ENCODE measurements at places on chromosomes 5 and 9.

- no peak for DNase-seq
These were observed 54.3 kb upstream of the PTPDC1 start for GRCh38 chr9:94029932-94030317.

- peak; percentile 97 for DNase-seq
These were observed 36.2 kb downstream of the SH3PXD2B start for GRCh38 chr5:172417983-172418630.

DNA sequence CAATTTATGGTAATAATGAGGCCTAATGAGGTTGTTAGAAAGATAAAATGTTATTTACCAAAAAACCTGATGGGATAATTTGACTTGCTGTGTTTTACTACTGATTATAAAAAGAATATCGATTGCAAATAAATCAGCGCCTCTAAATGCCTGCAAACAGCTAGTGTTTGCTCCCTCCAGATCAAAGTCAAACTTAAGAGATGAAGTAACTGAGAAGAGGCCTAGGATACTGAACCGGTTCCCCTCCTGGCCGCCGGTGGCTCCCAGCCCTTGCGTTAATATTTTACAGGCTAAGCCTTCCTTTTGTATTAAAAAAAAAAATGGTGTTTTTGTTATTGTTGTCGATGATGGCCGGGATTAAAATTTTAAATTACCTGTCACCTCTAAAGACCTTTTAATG lies 2.6 kb downstream of the IRX1 start:
- no peak for DNase-seq

DNA sequence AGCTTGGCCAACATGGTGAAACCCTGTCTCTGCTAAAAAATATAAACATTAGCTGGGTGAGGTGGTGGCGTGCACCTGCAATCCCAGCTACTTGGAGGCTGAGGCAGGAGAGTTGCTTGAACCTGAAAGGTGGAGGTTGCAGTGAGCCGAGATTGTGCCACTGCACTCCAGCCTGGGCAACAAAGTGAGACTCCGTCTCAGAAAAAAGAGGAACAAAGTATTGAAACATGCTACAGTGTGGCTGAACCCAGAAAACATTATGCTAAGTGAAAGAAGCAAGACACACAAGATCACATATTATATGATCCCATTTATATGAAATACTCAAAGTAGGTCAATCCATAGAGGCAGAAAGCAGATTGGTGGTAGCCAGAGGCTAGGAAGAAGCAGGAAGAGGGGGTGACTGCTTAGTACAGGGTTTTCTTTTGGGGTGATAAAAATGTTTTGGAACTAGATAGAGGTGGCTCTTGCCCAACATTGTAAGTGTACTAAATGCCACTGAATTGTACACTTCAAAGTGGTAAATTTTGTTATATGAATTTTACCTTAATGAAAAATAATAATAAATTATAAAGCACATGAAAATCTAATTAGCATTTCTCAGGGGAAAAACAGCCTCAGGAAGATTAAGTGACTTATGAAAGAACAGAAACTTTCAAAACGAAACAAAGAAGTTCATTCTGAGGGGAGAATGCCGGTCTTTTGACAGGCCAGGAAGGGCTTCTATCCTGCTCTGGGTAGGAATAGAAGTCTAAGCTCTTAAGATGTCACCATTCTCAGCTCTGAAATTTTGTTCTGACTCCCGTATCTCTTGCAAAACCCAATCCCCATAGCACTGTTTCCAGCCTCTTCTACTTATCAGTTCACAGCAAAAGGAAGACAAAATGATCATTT lies 161.1 kb upstream of the TBCA start:
- no peak for DNase-seq

- DNase-seq: no peak
These were observed 67.1 kb downstream of the GRAMD2B start for GRCh38 chr5:126490167-126490940.

DNA sequence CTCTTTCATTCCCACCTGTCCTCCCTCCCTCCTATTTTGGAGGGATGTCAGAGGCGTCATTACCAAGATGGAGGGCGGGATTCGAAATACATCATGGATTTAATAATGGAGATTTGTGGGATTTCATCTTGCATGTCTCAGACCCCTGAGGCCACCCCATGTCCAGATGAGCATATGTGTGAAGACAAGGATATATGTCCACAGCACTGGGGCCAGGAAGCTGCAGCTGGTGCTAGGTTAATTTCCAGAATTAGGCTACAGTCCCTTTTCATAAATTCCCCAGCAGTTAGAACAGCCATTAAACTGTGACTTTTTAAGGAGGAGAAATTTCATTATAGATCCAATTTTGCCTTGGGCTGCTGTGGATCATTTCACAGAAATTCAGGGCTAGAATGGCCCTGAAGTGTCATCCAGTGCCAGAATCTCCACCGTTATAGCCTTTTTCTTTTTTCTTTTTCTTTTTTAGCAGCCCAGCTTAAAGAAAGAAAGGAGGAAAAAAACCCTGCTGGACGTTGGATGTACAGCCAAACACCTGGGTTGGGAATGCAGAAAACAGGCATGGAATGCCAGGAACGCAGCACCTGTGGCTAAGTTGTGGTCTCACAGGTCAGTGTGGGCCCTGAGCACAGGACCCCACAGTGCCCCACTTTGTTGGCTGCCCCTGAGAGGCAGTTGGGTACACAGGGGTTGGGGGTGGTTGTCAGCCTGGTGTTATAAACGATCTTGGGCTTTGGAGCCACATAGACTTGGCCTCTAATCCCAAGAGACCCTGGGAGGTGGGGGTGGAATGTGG lies 50.2 kb upstream of the CXCL14 start:
- no peak for DNase-seq

DNA sequence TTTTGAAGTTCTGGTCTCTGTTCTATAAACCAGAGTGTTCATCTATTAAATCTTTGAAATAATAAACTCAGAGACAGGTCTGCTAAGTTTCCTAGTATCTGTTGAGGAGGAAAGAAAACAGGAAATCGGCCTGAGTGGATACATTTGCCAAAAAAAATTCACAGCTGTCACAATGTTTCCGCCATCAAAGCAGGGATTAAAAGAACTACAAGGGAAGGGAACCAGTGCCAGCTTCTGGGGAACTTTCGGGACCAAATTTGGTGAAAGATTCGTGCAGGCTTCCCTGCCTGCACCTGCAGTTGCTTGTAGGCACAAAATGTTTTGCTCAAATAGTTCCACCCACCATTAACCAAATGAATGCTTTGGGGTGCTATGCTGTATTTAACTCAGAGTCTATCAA lies 267.5 kb downstream of the MSX2 start:
- no peak for DNase-seq

DNA sequence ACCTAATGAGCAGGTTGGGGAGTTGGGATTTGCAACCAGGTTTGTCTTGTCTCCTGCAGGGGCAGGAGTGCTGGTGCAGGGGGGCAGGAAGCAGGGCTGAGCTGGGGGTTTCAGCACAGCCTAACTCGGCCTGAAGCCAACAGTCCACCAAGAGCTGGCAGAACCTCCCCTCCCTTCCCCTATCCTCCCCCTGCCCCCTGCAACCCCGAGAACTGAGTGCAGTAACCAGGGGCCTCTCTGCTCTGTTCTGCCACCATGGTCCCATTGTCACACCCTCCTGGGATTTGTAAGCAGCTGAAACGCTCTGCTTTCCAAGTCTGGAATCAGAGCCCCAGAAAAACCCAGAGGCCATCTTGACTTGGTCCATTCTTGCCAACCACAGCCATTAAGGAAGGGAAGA lies 72.9 kb downstream of the ARHGEF37 start:
- no peak for DNase-seq

DNA sequence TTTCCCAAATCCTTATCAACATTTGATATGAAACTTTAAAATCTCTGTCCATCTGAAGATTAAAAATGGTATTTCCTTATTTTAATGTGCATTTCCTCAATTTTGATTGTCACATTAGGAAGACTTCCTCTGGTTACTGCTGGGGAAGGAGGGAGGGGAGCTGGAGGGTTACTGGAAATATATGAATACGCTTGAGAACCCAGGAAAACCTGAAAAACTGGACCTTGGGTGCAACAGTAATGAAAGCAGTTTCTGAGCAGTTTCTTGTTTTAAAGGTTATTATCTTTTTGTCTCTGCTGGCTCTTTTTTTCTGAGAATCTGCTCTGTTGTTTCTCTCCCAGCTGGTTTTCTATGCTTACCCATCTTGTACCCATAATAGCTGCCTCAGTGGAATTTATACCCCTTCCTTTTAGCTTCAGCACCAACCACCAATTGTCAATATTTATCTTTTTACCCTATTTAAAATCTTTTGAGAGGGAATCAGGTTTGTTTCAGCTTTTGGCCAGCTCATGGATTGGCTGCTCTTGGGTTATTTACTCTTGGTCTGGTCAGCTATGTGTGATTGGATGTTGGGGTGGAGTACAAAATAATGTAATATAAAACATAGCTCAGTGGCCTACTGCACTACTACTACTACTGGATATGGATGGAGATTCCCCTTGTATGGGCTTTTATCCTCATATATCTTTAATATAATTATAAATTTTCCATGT lies 67.4 kb downstream of the UNC13B start:
- DNase-seq: no peak

DNA sequence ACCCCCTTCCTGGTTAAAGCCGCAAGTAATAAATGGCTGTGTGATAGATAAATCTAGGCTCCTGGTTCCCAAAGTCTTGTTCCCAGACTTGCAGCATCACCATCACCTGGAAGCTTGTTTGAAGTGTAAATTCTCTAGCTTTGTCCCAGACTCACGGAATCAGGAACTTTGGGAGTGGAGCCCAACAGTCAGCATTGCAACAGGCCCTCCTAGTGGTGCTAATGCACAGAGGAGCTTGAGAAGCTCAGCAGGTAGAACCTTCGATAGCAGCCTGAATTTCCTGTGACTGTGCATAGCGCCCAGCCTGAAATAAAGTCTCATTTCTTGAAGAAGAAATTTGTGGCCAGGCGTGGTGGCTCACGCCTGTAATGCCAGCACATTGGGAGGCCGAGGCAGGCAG lies 30.3 kb upstream of the MELK start:
- no peak for DNase-seq

GRCh38 chr9:16516891-16517290 lies 353.6 kb downstream of the BNC2 start:
- no peak for DNase-seq

GRCh38 chr9:92650839-92651621 lies 18.9 kb downstream of the IPPK start:
- DNase-seq: no peak

- DNase-seq: no peak
These were observed 31.1 kb downstream of the SV2C start for GRCh38 chr5:76114179-76114851.

GRCh38 chr5:111535879-111536549 lies 23.7 kb upstream of the STARD4 start:
- no peak for DNase-seq

DNA sequence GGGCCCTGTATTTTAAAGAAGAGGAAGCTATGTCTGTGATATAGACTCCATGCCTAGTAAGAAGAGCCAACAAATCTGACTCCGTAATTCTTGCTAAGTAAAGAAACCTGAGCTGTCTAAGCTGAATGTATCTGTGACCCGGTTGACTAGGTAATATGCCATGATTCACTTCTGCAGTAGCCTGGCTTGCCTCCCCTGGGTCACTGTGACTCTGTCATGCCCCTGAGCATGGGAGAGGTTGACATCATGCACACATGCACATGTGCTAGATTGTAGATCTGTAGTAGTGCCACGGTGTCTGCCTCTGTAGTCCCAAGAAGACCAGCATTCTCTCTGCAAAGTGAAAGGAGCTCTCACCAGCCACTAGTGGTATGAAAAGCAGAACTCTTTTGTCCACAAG lies 9.1 kb downstream of the SLC22A5 start:
- DNase-seq: no peak

- DNase-seq: no peak
These were observed 1495.2 kb downstream of the MAT2B start for GRCh38 chr5:165000479-165001190.

GRCh38 chr9:81373294-81373693 lies 316.1 kb downstream of the TLE1 start:
- DNase-seq: no peak

GRCh38 chr5:33470544-33470943 lies 29.8 kb downstream of the TARS1 start:
- peak; percentile 49 for DNase-seq

DNA sequence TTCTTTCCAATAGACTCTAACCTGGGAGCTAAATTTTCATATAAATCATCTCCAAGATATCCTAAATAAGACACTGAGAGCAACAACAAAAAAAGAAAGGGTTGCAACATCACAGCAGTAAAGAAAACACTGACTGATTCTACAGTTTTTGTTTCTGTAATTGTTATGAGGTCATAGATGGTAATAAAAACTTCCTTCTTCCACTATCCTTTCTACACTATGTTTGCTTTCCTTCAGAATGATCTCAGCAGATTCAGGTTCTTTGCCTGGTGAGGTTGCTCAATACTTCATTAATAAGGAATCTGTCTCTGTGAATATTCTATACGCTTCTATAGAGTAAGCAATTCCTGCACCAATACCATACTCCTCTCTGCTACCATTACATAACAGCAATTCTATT lies 835.6 kb upstream of the GRAMD2B start:
- DNase-seq: peak; percentile 62

DNA sequence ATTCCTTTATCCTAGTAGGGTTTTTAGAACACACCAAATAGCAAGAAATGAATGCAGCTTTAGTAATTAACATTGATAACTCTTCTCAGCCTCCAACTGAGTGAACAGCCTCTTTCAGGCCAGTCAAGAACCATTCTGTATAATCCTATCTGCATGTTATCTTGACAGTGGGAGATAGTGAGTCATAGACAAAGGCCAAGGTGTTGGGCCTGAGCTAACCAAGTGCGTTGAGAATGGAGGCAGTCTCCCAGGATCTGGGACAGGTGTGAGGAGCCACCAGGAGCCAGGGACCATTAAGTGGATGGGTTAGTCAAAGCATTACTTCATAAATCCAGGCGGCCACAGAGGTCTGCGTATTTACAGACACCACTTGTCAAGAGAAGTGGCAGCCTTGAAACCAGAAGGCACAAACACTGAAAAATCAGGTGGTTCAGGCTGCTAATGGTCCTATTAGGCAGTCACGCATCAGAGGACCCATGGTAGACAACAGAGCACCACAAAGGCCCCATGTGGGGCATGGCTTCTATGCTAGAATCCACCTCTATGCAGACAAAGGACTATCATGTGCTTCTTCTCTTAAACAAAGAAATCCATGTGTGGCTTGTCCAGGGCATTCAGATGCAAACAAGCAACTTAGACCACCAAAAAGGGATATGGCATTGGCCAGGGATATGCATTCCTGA lies 409.7 kb upstream of the PIK3R1 start:
- no peak for DNase-seq

DNA sequence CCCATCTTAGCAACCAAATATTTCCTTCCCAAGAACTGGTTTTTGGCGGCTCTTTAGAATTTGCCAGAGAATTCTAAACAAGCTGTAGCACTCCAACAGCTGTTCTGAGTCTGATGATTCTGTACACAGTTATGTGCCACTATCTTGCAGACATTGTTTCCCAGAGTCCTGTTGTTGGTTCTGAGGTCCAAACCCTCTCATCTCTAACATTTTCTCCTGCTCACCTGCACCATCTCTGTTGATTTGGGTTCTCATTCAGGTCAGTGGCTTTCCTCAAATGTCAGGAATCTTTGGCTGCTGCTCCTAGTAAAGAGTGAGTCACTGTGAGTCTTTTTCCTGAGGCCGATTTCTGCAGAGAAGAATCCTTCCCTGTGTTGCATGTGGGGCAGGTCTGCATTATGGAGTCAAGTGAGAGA lies 50.0 kb downstream of the CAMSAP1 start:
- no peak for DNase-seq

- DNase-seq: no peak
These were observed 40.1 kb upstream of the UBAC1 start for GRCh38 chr9:136001231-136001630.

GRCh38 chr5:35672995-35673394 lies 55.3 kb downstream of the SPEF2 start:
- DNase-seq: no peak
